ENCODE measurements at places on chromosomes 11 and 22. TPM values are rescaled to one million over a fixed set of nuclear protein-coding genes. Genes with fewer than 3 reads are reported as not detected.

The MAPK8IP2 gene
- total RNA-seq, result 3.7 TPM

The OR8G5 gene
- total RNA-seq, result not detected

The SERPIND1 gene
- total RNA-seq, result not detected

The MUC2 gene
- total RNA-seq, result 0.21 TPM

The CXCR5 gene
- 0.10 TPM for total RNA-seq

The PARVG gene
- not detected for total RNA-seq

The PRODH gene
- 1.4 TPM for total RNA-seq

The CHEK2 gene
- 10.1 TPM for total RNA-seq

Data from A549 treated with Mapracorat at 1 μM for 4 hours (cell line).